ENCODE measurements at places on chromosomes 12 and 14.

- no peak for DNase-seq
Observed at GRCh38 chr14:103569408-103569807, 6.6 kb downstream of the COA8 start.

DNA sequence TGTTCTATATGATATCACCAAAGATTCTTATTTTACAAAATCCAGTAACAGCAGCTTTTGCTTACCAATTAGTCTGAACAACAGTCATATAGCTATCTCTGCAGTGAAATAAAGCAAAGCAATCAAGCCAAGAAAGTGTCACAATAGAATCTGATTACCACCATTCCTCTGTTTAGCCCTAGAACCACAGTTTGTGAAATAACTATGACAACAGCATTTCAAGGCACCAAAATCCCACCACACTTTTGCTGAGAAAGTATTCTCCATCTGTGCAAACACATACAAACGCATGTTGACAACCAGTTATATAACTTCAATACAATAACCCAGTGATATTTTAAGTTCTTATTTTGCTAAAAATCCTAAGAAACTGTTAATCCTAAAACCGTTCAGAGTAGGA lies 7.4 kb downstream of the PPP1R13B start:
- no peak for DNase-seq

GRCh38 chr14:100762089-100762515 lies 35.4 kb downstream of the DLK1 start:
- DNase-seq, result no peak

GRCh38 chr12:128949086-128949485 lies 95.8 kb downstream of the GLT1D1 start:
- no peak for DNase-seq

DNA sequence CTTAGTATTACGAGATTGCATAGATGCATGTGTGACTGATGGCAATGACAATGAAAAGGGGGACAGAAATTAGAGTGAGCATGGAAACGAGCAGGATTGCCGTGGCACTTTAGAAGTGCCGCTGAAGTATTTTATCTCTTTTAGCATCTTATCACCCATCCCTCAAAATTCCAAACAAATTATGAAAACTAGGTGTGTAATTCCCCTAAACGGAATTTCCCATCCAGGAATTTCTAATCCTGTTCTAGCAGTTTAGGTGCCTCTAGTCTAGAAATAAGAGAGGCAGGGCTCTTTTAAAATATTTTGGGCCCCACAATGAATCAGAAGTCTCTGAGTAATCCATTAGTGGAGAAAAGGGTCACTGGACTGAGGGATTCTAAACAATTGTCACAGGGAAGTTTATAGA lies 947 bp downstream of the TMEM52B start:
- no peak for DNase-seq

DNA sequence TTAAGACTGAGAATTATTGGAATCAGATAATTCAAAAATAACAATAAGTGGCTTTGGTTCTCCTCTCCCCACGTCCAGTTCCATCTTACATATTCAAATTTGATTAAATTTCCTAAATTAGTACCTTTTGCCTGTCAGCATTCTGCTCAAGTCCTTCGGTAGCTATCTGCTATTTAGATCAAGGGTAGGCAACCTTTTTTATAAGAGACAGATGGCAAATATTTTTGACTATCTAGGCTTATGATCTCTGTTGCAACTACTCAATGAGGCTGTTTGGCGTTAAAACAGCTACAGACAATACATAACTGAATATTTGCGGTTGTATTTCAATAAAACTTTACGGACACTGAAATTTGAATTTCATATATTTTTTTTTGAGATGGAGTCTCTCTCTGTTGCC lies 21.7 kb downstream of the L2HGDH start:
- DNase-seq, result no peak

DNA sequence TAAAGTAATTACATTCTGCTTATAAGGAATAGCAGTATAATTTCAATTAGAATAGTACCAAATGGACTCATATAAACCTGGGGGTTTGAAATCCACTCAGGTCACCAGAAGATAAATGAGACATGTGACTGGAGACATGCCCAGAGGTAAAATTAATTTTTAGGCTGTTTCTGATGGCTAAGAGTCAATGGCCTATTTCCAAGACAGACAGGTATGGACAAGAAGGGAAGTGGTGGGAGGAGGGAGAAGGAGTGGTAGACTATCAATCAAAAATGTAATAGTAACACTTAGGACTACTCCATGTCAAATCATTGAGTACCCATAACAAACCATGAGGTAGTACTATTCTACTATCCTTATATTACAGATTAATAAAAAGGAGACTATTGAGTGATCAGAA lies 544.0 kb downstream of the GALC start:
- no peak for DNase-seq

GRCh38 chr12:78964521-78964920 lies 99.9 kb downstream of the SYT1 start:
- no peak for DNase-seq

- DNase-seq, result no peak
Observed at GRCh38 chr14:106551265-106551664, 1024.9 kb downstream of the TMEM121 start.

DNA sequence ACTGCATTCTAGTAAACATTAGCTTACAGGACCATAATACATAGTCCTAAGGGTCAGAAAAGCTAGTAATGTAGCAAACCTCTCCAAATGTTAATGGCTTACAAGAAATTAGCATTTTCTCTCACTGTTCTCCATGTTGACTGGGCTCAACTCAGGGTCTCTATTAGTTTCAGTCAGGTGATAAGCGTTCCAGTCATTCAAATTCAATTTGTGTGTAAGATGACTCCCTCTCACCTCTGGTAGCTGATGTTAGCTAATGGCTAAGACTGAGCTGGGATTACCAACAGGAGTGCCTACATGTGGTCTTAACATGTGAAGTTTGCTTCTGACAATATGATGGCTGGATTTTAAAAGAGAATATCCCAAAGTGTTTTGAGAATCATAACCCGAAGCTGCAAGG lies 630.5 kb upstream of the USP15 start:
- DNase-seq, result no peak

DNA sequence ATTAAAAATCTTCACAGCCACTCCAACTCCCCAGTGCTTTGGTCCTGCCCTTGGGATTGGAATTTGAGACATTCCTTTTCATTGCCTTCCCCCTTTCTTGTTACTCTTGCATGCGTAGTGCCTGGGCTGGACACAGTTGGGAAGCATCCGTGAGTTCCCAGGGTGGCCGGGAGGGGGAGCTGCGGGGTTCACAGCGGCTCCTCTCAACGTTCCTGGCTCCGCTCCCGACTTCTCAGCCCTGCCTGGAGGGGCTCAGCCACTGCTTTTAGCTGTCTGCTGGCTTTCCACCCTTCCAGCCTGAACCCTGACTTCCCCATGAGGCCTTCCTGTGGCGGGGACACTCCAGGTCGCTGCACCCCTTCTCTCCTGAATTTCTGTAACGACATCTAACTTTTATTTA lies 3.2 kb downstream of the TEX52 start:
- no peak for DNase-seq

DNA sequence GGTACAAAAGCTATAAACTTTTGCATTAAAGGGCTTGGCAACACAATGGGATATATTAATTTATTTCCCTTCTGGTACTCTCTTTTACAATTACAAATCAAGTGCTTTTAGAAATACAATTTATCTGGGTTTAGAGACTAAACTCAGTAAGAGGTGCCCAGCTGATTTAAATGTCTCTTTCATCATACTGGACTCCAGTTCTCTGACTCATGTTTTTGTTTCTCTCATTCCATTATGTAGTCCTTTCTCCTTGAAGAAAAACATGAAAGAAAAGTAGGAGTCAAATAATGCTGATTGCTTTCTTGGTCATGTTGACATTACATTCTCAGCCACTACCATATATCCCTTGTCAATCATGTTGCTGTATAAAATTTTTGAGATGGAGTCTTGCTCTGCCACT lies 36.3 kb upstream of the CFL2 start:
- no peak for DNase-seq

GRCh38 chr12:109020796-109021380 lies at the start of gene SVOP:
Gene SVOP, minus strand, starts transcription at chr12:109021068. Its CDS starts 200 bp downstream, at chr12:109020868.
- peak; percentile 7 for DNase-seq

DNA sequence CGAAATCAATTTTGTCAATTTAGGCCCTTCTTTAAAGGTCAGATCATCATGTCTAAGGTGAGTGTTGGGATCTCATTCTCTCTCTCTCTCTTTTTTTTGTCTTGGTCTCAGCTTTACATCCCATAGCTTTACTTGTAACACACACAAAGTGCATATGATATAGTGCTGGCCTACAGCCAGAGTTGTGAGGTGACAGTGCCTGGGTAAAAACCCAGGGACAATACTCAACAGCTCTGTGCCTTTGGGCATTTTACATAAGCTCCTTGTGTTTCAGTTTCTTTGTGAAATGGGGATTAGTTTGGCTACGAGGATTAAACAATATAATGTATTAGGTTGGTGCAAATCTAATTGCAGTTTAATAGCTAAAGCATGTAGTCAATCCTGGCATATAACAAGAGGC lies 40.2 kb downstream of the GRIP1 start:
- DNase-seq, result no peak

- DNase-seq, result no peak
Observed at GRCh38 chr14:48703728-48704467, 882.3 kb downstream of the RPS29 start.

- DNase-seq, result no peak
Observed at GRCh38 chr14:104889375-104889757, 24.3 kb downstream of the CEP170B start.

- no peak for DNase-seq
Observed at GRCh38 chr12:95859947-95860850, 1.4 kb downstream of the SNRPF start.

GRCh38 chr14:105376521-105377440 lies 21.6 kb upstream of the TEX22 start:
- no peak for DNase-seq

Measured in stimulated activated CD4-positive, alpha-beta T cell treated with anti-CD3 and anti-CD28 coated beads, Interleukin-15, amount 100 ng/mL, for 1 hour (primary cell).